ENCODE measurements at places on chromosomes 3 and 15.

- no peak for DNase-seq
These were observed 87.3 kb downstream of the SMAD6 start for GRCh38 chr15:66789029-66790025.

DNA sequence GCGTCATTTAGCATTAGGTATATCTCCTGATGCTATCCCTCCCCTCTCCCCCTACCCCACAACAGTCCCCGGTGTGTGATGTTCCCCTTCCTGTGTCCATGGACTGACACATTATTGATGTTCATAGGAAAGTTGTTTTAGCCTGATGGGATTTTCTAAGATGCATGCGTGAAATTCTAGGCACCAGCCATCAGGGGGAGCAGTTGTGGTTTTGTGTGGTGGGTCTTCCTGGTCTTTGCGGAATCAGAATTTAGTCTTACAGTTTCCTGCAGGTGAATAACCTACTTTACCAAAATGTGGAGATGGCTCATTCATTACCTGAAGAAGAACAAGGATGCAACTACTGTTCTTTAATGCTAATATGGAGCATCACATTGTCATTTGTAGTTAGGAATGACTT, 455.0 kb upstream of the THBS1 start:
- no peak for DNase-seq

DNA sequence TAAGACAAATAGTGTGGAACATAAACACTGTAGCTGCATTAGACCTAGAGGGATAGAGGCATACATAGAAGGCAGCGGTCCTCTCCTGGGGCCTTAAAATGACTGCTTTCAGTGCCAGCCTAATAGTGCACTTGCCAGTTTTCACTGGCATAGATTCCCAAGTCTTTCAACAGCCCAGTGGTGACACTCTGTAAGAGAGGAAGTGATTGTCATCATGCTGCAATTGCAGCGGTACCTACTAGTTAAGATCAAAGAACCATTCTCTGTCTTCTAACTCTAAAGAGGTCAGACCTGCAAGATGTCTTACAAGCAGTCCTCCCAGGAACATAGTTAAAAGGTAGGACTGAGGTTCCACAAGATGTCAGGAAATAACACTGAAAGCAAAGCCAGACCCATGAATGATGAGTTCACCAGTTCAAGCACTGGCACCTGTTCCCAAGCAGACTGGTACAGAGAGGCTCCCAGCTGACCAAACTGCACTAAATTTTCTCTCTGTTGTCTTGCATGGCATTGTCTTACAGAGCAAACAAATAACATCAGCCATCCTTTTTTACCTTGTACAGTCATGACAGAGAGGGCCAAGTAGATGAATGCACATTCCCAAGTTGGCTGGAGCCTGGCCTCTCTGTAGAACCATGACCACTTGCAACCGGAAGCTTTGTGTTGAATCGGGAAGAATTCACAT, 100.5 kb upstream of the SKOR1 start:
- DNase-seq, result no peak

DNA sequence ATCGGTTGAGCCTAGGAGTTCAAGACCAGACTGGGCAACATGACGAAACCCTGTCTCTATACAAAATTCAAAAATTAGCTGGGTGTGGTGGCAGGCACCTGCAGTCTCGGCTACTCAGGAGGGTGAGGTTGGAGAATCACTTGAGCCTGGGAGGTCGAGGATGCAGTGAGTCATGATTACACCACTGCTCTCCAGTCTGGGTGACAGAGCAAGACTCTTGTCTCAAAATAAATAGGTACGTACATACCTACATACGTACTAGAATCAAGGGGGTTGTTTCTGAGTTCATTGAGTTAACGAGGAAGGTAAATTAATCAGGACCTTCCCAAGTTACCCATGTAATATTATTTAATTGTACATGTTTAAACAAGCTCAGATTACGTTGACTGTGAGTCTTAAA, 97.5 kb downstream of the CHL1 start:
- DNase-seq, result no peak

DNA sequence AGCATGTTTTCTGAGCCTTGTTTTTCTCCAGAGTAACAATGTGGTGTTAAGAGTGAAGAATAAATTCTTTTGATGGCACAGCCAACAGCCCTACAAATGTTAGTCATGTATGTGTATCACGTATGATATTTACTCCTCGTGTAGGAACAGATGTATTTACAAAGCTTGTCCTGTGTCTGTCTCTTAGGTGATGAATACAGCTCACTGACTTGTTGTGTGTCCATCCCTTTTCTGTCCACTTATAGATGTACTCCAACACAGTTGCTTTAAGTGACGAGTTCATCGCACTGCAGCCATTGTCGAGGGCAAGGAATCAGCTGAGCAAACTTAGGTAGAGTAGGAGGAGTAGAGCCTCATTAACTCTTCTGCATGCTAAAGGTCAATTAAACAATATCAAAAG, 78.1 kb downstream of the DCUN1D1 start:
- DNase-seq, result no peak

- no peak for DNase-seq
These were observed 14.5 kb downstream of the EFCAB12 start for GRCh38 chr3:129413687-129414506.

- DNase-seq, result no peak
These were observed 98.2 kb downstream of the ARPP21 start for GRCh38 chr3:35737527-35737926.

DNA sequence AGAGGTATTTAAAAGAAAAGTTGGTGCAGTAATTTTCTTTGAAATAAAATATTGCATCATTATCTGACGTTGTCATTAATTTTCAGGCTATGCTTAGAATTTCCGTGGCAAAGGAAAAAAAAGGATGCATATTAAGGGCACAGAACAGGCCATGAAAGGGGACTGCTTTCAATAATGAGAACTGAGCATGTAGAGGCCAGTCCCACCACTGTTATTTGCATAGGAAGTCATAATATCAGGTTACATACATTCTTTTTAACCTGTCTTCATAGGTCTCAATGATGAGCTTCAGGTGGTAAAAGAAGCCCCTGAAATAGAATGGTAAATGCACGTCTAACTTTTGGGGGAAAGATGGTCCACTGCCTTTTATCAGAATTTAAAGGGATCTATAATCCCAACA, 272.1 kb upstream of the ALCAM start:
- no peak for DNase-seq

DNA sequence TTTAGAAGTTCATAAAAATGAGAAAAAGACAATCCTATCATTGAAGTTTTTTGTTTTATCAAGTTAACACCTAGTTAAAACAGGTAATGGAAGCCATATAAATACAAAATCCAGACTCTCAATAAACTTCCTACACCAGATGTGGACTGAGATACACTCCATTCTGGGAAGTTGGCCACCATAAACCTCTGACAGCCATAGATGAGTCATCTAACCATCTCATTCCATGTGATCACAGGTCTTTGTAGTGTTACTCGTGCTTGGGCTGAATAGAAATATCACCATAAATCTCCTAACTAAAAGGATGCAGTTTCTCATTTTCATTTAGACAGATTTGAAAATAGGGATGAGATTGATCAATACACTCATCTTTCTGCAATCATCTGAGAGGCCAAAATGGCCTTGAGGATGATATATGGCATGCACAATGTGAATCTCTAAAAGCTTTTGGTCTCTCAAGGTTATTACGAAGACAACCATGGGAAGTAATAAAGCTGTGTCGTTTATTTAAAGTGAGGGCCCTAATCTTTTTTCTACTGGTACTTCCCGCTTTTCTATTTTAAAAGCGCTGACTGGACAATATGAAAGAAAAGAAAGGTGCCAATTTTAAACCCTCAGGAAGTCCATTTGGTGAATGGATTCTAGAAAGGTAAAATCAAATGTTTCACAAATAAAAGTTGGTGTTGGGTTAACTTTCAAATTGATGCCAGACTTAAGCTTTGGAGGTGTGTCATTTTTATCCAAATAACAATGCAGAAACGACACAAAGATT, 155.5 kb downstream of the POLR2M start:
- no peak for DNase-seq

- DNase-seq, result peak; percentile 2
These were observed 50.9 kb downstream of the MYL3 start for GRCh38 chr3:46812237-46812791.

DNA sequence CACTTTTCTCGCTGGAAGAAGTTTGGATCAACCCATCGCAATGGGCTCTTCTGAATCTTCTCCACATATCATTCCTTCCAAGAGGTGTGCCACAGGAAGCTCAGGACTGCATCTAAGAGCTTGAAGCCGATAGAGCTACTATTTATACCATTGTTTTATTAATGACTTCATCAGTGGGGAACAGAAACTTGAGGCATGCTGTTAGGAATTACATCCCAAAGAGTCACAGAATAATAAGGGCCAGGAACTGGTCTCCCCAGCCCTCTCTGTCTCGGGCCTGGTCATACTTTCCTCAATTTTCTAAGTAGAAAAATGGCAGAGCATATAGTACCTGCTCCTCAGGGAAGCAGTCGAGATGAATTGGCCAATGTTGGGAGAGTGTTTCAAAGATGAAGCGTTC, 16.9 kb upstream of the C15orf61 start:
- DNase-seq, result no peak

DNA sequence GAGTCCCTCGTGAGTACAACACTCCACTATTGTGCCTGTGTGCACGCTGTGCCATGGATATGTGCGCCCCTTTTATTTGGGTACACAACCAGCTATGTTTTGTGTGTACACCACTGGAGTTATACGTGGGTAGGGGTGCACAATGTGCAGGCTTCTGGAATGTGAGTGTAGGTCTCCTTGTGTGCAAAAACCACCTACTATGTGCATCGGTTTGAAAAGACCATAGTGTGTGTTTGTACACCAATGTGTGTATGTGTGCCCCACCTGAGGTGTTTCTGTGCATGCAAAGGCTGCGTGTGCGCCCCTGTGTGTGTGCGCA, 86.4 kb upstream of the ALDH1L1 start:
- no peak for DNase-seq

- no peak for DNase-seq
These were observed 25.6 kb downstream of the FEM1B start for GRCh38 chr15:68303134-68303533.

- DNase-seq, result no peak
These were observed 66.8 kb downstream of the GREM1 start for GRCh38 chr15:32784581-32784980.

- DNase-seq, result no peak
These were observed 168.7 kb downstream of the PTPRG start for GRCh38 chr3:61730056-61730455.

DNA sequence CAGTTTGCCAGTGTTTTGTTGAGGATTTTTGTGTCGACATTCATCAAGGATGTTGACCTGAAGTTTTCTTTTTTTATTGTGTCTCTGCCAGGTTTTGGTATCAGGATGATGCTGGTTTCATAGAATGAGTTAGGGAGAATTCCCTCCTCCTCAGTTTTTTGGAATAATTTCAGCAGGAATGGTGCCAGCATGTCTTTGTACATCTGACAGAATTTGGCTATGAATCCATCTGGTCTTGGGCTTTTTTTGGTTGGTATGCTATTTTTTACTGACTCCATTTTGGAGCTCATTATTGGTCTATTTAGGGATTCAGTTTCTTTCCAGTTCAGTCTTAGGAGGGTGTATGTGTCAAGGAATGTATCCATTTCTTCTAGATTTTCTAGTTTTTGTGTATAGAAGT, 320.0 kb upstream of the PPP2R3A start:
- no peak for DNase-seq

DNA sequence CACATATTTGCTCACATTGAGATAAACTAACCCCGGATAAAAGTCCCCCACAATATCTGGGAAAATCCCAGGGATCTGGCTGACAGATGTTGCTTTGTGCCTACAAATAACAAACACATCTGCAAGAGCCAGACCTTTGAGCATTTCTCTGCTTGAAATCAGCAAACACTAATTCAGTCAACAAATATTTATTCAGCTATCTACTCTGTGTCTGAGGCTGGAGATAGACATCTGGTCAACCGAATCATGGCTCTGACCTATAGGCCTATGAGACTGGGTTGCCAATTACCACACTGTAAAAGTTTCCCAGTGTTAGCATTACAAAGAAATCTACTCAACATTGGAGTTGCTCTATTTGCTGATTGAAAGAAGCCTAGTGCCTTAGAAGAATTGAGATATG, 201.1 kb upstream of the CADPS start:
- DNase-seq, result no peak

DNA sequence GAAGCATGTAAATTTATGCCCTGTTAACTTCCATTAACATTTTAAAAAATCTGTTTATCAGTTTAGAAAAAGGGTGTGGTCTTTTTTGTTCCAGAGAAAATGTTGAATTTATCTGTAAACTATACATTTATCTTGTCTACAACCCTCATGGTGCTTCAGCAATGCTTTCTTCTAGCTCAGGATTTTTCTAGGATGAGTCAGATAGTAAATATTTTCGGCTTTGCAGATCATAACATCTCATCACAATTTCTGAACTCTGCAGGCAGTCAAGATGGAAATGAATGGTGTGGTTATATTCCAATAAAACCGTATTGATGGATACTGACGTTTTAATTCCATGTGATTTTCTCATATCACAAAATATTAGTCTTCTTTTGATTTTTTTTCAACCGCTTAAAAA, 70.5 kb upstream of the FOXB1 start:
- DNase-seq, result no peak

GRCh38 chr3:187822402-187822801, 77.1 kb upstream of the BCL6 start:
- DNase-seq, result no peak

GRCh38 chr3:31621314-31621713, 88.6 kb downstream of the STT3B start:
- no peak for DNase-seq

DNA sequence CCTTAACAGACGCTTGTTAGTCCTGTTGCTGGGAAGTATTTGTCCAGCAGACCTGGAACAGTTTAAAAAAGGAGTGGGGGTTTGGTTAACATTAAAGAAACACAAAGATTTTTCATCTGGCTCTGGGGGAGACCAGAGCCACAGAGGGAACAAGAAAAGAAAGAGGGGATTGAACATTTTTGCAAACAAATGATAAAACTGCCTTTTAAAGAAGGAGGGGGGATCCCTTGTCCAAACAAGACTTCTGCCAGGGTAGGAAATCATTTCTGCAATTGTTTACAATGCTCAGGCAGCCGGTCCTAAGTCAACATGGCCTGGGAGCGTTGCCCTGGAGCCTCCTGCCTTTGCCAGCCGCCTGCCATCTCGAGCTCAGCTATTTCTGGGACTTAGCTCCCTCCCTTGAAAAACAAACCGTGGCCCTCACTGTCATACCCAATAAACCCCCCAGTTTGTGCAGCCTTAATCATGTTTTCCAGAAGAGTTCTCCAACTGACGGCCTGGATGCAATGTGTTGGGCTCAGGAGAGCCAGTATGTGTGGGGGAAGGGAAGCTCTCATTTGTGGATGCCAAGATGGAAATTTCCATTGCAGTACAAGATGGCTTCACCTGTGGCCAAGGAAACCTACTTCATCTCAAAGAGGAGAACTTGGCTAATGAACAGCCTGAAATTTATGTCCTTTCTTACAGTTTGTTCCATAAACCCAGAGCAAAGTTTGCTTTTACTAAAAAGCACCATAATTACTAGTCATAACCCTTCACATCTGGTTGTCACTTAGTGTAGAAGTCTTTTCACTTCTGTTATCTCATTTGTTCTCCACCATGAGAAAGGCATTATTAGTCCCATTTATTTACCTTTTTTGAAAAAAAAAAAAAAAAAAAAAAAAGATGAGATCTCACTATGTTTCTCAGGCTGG, 75.9 kb upstream of the RNU6-1 start:
- peak; percentile 38 for DNase-seq
